ENCODE measurements at places on chromosomes 4 and X. TPM values are rescaled to one million over a fixed set of nuclear protein-coding genes. Genes with fewer than 3 reads are reported as not detected.

- peak; percentile 17 for DNase-seq
Observed at GRCh38 chr4:115187136-115187535, 73.7 kb upstream of the NDST4 start.

DNA sequence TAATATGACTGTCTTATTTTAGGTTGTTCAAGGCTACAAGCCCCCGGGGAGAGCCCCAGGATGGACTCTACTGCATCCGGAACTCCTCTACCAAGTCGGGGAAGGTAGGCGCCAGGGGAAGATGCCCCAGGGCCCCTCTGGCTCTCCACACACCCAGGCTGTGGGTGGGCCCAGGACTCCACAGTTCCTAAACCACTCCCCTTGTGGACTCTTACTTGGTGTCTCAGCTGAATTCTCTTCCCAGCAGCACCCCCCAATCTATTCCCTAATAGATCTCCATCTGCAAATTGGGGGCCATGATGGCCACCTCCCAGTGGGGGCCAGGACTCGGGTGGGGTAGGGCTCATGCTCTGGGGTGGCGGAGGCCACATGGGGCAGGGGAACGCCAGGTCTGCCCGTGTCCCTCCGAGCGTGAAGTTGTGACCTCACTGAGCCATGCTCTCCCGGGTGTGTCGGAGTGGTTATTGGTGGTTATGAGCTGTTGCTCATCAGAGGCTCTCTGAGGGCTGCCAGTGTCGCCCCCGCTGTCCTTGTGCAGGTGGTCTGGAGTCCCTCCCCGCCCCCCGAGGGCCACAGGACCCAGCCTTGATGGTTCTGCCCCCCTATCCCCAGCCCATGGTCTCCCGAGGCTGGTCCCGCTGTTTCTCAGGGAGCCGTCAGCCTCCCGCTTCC is 11.2 kb upstream of the ADD1 start:
- no peak for DNase-seq

Gene MAP7D2
- 0.38 TPM for total RNA-seq

Gene RS1
- total RNA-seq: not detected

Gene NAA11
- total RNA-seq: not detected

Gene ARHGEF38
- total RNA-seq: 0.26 TPM

Measured in bronchial epithelial cell (primary cell).